ENCODE measurements at places on chromosomes 11 and 22. TPM values are rescaled to one million over a fixed set of nuclear protein-coding genes. Genes with fewer than 3 reads are reported as not detected.
A peak's percentile ranks its signal among the peaks of the same experiment; 100 is the strongest.

GRCh38 chr22:38706901-38707195, 1.1 kb downstream of the GTPBP1 start:
- H3K4me3 ChIP-seq = peak overlapping the region; percentile 83
- no peak overlapping the region for H3K27ac ChIP-seq
- no peaks in the 10 kb centered on the region for H3K27me3 ChIP-seq
- no peak for DNase-seq
- peaks cover 39% of the 10 kb centered on the region for H3K4me1 ChIP-seq

DNA sequence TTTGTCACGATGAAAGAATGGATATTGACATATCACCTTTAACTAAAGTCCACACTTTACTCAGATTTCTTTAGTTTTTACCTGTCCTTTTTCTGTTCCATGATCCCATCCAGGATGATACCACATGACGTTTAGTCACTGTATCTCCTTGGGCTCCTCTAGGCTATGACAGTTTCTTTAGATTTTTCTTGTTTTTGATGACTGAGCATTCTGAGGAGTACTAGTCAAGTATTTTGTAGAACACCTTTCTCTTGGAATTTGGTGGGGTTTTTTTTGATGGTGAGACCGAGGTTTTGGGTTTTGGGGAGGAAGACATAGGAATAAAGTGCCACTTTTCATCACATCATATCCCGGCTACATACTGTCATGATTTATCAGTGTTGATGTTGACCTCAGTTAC, 4.0 kb downstream of the LDHAL6A start:
- H3K4me1 ChIP-seq = no peaks in the 10 kb centered on the region
- no peak for DNase-seq
- H3K27me3 ChIP-seq = peaks cover 6% of the 10 kb centered on the region

GRCh38 chr22:32378707-32379272, 21.1 kb downstream of the RFPL3 start:
- no peak overlapping the region for H3K27ac ChIP-seq
- DNase-seq = peak; percentile 93
- no peaks in the 10 kb centered on the region for H3K4me1 ChIP-seq
- no peaks in the 10 kb centered on the region for H3K27me3 ChIP-seq
- no peak overlapping the region for H3K4me3 ChIP-seq

DNA sequence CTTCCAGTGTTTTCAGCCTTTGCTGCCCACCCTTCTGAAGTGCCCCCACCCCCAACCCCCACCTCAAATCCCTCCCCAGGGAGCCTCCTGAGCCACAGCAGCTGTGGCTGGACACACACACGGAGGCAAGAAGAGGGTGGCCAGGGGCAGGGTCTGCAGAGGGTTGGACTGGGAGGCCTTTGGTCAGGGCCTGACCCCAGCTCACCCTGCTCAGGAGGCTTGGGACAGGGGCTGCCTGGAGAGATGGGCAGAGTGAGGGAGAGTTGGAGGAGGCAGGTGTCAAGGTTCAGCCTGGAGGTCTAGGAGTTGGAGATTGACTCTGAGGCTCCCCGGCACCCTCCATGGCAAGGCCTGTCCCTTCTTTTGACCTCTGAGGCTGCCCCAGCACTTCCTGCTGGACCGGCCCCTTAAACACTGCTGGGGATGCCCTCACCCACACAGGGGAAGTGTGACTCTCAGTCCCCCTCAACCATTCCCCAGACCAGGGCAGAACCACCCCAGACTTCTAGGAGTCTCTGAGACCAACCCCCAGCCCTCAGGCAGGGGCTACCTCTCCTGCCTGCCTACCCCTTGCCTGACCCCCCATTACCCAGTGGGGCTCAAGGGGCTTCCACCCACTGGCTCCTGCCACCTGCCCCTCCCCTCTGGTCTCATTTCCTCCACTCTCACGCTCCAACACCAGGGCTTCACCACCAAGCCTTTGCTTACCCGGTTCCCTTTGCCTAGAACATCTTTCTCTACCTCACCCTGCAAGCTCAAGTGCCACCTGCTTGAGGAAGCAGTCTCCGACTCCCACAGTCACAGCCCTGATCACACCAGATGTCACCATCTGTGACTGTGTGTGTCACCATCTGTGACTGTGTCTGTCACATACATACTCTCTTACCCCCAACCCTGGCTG, 8.6 kb downstream of the ARAP1 start:
- DNase-seq = no peak
- no peaks in the 10 kb centered on the region for H3K36me3 ChIP-seq
- H3K27ac ChIP-seq = no peak overlapping the region
- H3K4me1 ChIP-seq = peaks cover 23% of the 10 kb centered on the region
- no peak overlapping the region for H3K4me3 ChIP-seq
- H3K27me3 ChIP-seq = no peaks in the 10 kb centered on the region

DNA sequence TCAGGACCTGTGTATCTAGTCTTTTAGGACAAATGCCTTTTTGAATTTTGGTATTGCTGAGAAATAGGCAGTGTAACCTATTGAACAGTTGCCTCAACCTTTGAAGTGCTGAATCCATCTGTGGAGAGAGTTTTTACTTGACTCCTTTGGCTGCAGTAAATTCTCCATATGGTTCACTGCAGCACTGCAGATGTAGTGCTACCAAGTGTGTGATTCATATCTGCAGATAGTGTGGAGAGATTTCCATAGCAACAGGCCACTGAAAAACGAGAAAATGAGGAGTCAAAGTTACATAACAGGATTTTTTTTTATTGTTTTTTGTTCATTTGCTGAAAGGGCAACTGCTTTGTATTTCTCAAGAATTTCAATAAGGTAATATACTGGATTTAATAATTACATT, 356.1 kb downstream of the RAB38 start:
- H3K36me3 ChIP-seq = no peaks in the 10 kb centered on the region
- no peak overlapping the region for H3K4me3 ChIP-seq
- H3K27ac ChIP-seq = no peak overlapping the region

DNA sequence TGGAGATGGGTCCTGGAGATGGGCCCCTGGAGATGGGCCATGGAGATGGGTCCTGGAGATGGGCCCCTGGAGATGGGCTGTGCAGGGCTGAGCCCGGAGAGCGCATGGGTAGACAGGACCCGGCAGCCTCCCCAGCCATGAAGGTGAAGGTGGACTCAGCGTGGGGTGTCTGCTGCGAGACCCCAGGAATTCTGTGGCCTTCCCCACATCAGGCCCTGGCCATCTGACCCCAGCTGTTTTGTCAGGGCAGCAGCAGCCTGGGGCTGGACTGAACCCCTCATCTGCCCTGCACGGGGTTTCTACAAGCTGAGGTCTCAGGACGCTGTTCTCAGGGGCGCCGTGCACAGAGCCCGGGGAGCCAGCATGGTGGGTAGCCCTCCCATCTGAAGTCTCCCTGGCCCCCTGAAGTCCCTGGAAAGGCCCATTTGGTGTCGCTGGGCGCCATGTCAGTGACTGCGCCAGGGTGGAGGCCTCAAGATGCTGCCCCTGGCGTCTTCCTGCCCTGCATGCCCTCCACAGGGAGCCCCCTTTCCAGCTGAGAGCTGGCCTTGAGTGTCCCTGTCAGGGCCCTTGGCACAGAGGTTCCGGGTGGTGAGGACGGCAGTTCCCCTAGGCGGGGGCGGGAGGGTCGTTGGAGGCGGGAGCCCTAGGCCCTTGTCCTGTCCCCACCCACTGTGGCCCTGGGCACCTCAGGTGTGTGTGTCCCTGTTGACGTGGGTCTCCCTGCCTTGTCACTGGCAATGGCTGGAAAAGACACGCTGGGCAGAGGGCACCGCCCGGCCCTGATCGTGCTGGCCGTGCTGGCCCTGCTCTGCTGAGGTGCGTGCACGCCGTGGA, 5.4 kb downstream of the BRSK2 start:
- H3K36me3 ChIP-seq = no peaks in the 10 kb centered on the region
- DNase-seq = no peak

DNA sequence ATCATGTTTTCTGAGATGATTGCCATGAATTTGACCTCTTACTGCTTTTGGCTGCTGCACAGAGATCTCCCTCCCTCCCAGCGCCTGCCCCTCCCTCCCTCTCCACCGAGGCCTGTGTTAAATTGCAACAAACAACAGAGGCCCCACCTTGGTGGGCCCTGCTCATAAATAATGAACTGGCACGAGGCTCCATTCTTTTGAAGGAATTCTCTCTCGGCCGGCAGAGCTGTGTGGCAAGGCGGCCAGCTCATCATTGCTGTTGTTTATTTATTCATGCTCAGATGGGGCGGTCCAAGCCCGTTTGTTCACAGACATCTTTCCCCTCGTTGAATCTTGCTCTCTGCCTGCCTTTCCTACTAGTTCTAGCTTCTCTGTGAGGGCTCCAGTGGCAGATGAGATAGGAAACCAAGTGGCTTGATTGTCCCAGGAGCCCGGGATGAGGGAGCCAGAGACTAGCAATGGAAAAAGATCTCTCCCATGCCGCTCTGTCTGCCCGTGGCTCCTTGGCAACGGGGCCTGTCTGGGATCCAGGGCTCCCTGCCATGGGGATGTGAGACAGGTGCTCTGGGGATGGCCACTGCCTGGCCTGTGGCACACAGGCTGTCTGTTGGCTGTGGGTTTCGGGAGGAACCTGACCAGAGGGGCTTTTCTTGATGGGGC, 192.6 kb downstream of the DSCAML1 start:
- DNase-seq = no peak
- H3K4me1 ChIP-seq = peaks cover 28% of the 10 kb centered on the region
- H3K27ac ChIP-seq = no peak overlapping the region
- no peak overlapping the region for H3K4me3 ChIP-seq
- no peaks in the 10 kb centered on the region for H3K27me3 ChIP-seq

DNA sequence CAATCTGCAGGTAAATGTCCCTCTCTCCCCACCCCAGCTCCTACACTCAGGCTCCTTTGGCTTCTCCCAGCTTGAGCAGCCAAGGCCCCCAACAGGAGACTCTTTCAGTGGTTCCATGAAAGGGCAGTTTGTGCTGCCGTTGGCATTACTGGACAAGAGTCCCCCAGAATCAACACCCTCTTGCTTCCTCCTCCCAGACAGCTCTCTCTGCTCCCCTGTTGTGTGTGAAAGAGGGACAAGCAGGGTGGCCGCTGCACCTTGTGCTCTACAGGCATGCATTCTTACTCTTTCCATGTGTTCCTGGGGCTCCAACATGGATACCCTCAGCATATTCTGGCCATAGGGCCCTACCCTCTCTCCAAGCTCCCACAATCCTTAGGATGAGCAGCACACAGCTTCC, 48.7 kb downstream of the P4HA3 start:
- H3K36me3 ChIP-seq = no peaks in the 10 kb centered on the region
- no peak for DNase-seq
- H3K4me1 ChIP-seq = no peaks in the 10 kb centered on the region
- no peak overlapping the region for H3K4me3 ChIP-seq

DNA sequence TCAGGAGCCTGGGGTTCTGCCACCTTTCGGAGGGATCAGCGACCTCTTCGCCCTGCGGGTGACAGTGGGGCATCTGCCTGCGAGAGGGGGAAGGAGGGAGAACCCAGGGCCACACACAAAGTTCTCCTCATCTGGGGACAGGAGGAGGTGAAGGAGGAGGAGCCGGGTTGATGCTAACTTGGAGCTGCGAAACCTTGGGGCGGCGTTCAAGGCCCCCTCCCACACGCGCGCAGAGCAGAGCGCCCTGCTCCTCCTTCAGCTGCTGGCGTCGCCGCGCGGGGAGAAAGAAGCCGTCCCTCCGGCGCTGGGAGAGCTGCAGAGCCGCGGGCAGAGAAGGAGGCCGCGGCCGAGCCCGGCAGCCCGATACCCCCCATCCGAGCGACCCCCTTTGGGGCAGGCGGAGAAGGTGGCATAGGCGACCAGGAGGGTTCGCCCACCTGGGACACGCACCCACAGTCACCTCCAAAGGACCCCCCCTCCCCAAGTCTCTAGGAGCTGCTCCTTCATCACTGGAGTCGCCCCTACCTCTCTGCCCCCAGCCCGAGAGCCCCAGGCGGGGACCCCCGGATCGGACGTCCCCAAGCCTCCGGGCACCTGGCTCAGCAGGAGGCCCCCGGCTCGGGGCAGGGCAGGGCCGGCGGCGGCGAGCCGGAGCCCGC, at the start of gene RASD2:
Gene RASD2 (plus strand): TSS at position 237 of the 659 bp plus-strand sequence. CDS start 5,979 bp downstream, outside the sequence.
- H3K4me3 ChIP-seq = peak within 1 kb of the TSS; percentile 72
- H3K4me1 ChIP-seq = peaks cover 8% of the 10 kb centered on the region
- no peaks in the 10 kb centered on the region for H3K36me3 ChIP-seq
- H3K27ac ChIP-seq = no peak within 1 kb of the TSS
- H3K27me3 ChIP-seq = peaks cover 32% of the 10 kb centered on the region

- H3K27me3 ChIP-seq = no peaks in the 10 kb centered on the region
- DNase-seq = no peak
- H3K27ac ChIP-seq = no peak overlapping the region
- no peak overlapping the region for H3K4me3 ChIP-seq
- H3K4me1 ChIP-seq = no peaks in the 10 kb centered on the region
Measured at GRCh38 chr11:110728883-110729282, 16.6 kb upstream of the ARHGAP20 start.

PAK1 gene
- 143 TPM for total RNA-seq

OR51I1 gene
- 1.1 TPM for total RNA-seq

TSKU gene
- total RNA-seq = 33.8 TPM

TSGA10IP gene
- 2.0 TPM for total RNA-seq

ROBO3 gene
- total RNA-seq = 8.0 TPM

ST14 gene
- 32.7 TPM for total RNA-seq

SCGB1D1 gene
- total RNA-seq = not detected

TRPM5 gene
- total RNA-seq = not detected
